GM20000 (cell line): ENCODE measurements at places on chromosomes 6 and 20.

DNA sequence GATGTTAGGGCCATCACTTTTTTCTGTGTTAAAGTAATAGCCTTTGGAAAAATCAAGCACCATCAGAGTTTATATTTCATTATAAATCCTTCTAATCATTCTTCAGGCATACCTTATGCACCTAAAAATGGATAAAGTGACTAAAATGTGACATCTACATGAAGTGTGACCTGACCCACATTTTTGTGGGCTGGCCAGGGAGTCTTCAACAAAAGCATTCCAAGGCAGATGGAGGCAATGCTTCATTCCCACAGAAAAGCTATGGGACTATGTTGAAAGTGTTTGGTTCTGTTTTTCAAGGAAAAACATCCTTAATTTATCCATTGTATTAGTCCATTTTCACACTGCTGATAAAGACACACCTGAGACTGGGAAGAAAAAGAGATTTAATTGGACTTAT is 58.8 kb upstream of the LTV1 start:
- DNase-seq = no peak

GRCh38 chr6:14880677-14881076 is 365.2 kb upstream of the JARID2 start:
- DNase-seq = no peak

- DNase-seq = no peak
Measured at GRCh38 chr6:144378437-144378836, 93.3 kb downstream of the UTRN start.

DNA sequence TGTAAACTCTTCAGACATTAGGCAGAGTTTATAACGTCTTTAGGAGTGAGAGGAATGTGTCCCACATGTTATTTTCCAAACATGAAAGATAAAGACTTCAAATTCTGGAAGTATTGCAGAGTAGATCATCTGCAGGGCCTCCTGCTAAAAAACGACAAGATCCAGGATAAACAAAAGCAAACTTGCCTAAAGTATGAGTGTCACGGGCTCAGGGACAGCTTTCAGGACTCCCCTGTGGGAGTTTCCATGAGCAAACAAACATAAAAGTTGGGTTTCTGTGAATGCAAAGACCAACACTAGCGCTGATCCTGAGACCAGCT is 76.9 kb downstream of the TXNDC5 start:
- no peak for DNase-seq

DNA sequence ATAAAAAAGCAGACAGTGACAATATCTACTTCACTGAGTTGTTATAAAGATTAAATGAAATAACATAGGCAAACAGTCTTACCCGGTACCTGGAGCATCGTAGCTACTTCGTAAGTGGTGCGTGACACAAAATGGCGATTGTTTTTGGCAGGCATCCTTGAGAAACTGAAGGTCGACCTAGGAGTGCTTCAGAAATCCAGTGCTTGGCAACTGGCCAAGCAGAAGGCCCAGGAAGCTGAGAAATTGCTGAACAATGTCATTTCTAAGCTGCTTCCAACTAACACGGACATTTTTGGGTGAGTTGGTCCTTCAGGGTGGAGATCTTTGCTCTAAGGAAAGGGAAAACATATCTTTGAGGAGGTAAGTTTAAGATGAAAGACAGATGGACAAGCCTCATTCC is 4.8 kb downstream of the BPIFA2 start:
- DNase-seq = no peak

GRCh38 chr6:68778356-68779020 is 143.4 kb downstream of the ADGRB3 start:
- peak; percentile 13 for DNase-seq

DNA sequence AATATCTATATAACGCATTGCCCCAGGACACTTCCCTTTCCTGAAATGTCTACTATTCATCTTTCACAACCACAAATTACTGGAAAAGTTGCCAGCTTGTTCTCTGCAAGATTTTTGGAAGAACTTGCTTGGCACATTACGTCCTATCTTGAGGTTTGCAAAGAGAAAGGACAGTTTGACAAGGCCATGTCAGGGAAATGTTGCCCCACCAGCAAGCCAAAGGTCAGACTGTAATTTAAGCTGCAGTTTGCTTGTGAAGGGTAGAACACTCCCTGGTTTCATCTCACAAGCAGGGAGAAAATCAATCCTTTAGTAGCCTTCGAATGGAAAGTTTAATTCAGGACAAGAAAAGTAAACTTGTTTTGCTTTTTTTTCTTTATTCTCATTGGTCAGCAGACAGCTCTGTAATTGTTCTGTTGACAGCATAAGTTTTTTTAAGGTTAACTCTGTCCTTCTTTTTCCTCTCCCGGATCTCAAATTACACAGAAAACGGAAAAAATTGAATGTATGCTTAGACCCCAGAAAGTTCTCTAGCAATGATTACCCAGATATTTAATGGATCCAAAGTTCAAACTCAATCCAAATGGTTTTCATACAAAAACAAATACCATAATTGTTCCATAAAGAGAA is 541.8 kb upstream of the NRSN1 start:
- DNase-seq = no peak

- no peak for DNase-seq
Measured at GRCh38 chr6:38987503-38987902, 61.1 kb upstream of the GLP1R start.

GRCh38 chr6:168528474-168529095 is 87.6 kb downstream of the SMOC2 start:
- DNase-seq = no peak

DNA sequence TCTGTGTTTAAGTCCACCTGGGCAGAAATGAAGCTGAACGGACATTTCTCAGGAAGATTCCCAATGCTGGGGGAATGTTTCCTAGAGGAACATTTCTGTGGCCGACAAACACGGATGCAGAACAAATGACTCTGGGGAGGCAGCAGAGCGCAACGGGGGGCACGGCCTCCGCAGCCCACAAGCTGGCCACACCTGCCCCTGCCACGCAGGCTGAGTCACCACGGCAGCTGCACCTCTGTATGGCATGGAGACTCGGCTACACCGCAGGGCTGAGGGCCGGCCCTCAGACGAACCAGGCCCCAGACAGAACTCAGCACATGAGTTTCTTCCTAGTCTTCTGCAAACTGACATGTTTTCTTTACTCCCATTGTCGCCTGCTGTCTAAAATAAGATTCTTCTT is 10.0 kb upstream of the PRR18 start:
- DNase-seq = no peak

DNA sequence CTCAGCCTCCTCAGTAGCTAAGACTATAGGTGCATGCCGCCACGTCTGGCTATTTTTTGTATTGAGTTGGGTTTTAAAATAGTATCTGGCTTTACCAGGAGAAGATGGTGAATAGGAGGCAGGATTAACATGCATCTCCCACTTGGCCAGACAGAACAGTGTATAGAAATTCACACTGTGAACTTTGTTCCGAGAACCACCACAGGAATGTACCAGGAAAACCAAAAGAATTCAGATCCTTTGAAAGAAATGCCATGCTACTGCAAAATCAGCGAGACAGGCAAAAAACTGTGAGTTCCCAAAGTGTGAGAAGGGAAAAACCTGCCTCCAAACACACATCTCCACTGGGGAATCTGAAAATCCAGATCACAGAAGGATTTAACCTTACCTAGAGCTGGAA is 327.6 kb downstream of the NKAIN2 start:
- DNase-seq = no peak

DNA sequence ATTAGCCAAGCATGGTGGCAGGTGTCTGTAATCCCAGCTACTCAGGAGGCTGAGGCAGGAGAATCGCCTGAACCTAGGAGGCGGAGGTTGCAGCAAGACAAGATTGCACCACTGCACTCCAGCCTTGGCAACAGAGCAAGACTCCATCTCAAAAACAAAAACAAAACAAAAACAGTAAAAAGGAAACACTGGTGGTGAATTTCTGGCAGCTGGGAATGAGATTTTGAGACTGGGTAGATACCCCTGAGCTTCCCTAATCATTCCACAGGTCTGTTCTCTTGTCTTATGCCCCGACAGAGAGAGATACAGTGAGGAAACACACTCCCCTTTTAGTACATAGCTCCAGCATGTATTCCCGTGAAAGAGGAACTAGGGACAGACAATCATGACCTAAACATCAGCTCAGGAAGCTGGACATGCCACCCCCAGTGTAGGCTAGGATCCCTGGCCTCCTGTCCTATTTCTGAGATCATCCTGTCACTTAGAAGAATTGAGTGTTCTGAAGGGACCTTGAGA is 9.6 kb downstream of the MAN1A1 start:
- no peak for DNase-seq

- DNase-seq = no peak
Measured at GRCh38 chr20:38159566-38159956, 5.5 kb downstream of the TGM2 start.

DNA sequence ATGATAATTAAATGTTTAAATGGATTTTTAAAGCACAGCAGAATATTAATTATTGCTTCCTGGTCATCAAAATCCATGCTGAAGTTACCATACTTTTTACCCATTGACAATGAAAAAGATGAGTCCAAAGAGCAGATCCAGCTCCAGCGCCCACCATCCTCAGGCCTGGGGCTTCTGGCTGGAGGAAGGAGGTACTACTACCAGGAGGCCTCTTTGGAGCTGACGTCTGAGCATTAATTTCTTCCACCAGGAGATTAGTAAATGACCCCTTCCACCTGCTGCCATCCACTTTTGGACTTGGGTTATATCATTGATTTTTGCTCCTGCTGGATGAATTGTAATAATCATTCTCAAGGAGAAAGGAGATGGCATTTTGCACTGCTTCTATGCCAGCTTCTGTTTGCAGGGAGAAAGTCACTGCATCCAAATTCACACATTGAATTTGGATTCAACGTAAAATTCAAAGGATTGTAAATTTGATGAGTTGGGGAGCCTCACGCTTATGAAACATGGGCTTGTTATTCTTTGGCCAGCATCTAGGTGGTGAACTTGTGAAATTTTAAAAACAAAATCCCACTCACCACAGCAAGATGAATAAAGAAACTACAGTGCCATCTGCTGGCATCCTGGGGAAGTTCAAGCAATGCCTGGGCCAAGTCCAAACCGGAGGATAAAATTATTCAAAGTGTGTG is 121.8 kb downstream of the SASH1 start:
- DNase-seq = peak; percentile 67

DNA sequence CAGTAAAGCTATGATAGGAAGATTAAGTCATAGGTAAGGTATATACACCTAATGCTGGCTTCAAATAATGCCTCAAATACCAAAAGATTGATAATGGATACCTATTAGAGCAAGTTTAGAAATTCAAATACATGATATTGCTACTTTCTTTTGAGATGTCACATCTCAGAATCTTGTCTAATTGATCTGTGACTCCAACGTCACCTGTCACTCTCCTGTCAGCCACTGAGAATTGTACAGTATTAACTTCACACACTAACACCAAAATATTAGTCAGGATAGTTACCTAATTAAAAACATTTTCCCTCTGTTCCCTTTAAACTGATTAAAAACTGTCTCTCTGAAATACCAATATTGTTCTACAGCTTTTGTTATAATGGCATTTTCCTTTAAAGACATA is 575.5 kb upstream of the ID4 start:
- no peak for DNase-seq
